ENCODE measurements at places on chromosomes 3 and 15.

- no peak for DNase-seq
Observed at GRCh38 chr15:92048739-92049138, 195.2 kb downstream of the SLCO3A1 start.

DNA sequence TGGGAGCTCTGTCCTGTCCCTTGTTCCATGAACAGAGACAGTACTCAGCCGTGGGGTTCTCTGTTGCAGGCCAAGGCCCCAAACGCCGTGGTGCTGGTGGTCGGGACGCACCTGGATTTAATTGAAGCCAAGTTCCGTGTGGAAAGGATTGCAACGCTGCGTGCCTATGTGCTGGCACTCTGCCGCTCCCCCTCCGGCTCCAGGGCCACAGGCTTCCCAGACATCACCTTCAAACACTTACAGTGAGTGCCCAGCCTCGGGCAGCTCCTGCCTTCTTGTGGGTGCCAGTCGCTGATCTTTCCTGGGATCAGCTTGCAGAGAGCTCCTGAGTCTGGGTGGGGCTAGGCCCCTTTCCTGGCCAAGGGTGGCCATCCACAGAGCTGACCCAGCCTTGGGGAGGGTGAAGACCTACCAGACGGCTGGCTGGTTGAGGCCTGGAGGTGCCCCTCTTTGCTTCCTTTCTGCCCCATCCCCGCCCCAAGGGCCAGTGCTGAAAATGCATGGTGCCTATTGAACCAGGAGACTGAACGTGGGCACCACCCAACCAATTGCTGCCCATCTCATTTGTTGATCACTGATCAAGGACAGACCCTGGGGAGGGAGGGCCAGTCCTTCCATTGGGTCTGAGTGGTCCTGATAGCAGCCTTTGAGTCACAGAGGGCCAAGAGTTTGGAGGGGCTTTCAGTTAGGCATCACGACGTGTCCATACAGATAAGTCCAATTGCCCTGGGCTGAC is 106.9 kb downstream of the LRRK1 start:
- peak; percentile 34 for DNase-seq

DNA sequence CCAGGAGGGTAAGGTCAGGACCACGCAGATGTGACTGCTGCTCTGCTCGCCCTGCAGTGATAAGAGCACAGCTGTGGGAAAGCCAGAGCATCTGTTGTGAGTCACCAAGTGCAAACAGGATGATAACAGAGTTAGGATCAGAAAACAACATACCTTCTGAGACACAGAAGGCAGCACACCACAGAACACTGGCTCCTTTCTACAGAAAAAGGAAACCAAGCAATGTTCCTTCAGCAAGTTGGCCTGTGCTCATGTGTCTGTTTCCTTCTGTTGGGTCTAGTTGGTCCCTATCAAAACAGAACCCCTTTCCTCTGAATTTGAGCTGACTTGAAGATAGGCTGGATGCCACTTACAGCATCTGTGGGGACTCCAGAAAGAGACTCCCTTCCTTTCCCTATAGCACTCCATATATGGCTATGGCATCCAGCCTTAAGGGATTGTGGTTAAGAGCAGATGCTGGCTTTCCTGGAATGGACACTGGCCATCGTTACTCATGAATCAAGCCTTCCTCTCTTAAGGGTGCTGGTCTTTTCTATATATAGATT is 440.7 kb upstream of the THBS1 start:
- DNase-seq, result peak; percentile 95

GRCh38 chr3:173869766-173870165 is 472.2 kb downstream of the NLGN1 start:
- DNase-seq, result no peak

DNA sequence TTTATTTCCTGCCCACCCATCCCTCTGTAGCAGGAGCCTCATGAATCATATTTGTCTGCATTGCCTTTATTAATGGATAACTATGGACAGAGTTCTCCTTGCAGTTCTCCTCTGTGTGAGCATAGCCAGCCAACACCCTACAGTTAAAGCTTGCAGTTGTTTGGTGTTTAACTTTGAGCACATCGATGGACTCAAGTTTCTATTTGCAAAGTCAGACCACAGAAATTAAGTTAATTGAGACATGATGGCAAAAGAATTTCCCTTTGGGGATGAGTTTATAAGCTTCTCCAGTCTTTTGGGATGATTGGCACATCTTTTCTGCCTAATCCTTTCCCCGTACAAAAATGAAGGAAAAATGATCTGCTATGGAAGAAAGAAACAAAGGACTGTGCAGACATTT is 398.9 kb upstream of the THBS1 start:
- no peak for DNase-seq

DNA sequence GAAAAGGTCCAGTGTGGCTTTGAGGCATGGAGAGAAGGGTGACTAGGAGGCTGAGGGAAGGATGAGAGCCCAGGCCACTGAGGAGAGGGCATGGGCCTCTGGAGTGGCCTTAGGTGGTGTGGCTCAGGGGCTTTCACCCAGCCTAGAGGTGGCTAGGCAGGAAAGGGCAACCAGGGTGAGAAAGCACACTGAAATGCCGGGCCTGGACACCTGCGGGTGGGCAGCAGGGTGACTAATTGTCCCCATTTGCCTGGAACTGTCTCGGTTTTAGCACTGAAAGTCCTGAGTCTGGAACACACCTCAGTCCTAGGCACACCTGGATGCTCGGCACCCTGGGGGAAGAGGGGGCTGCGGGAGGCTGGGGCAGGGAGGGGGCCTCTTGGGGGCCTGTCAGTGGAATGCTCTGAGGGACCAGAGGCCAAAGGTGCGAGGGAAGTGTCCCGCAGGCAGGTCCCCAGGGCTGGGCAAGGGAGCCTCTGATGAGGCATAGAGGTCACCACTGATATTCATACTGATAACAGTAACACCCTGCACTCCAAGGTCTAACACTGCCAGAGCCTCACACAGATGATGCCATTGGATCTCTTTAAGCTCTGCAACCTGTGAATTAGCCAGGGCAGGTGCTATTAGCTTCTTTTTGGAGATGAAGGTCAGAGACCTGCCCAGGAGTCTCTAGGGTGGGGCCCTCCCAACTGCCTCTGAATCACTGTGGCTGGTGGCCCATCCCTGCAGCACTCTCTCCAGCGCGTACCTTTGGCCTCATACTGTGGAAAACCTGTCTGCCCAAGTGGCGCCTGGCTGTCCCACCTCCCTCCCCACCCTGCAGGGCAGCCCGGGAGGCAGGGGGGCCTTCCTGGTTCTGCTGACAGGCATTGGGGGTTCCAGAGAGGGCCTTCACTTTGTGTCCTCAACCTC is 3.0 kb upstream of the PHGR1 start:
- no peak for DNase-seq

GRCh38 chr3:120682095-120682681 is at the start of gene HGD:
Gene HGD, minus strand, starts transcription at chr3:120682239. Its CDS starts 128 bp downstream, at chr3:120682111.
- DNase-seq, result no peak

DNA sequence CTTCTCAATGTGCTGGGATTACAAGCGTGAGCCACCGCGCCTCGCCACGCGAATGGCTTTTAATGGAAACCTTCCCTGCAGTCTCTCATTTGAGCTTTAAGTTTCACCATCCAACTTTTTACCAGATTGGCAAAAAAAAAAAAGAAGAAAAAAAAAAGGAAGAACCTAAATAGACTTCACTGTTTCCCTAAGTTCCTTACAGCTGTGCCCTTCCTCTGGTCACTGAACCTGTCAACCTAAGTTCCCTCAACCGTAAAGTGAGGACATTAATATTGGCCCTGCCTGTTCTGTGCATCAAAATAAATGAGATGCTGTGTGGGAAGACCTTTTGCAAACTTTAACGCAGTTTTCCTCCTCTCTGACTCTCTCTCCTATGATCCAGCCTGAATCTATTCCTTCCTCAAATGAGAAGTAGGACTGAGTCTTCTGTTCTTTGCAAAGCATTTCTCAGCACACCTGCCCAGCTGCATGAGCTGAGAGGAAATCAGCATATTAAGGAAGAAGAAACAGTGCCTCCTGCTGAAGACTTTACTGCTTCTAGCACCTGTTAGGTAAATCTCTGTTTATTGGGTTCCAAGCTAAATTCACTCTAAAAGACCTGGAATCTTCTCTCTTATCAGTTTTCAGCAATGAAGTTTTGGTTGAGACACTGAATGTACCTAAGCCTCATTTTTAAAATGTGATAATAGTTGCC is 99.6 kb upstream of the ETV5 start:
- DNase-seq, result no peak

GRCh38 chr3:176514297-176514696 is 683.0 kb downstream of the TBL1XR1 start:
- DNase-seq, result peak; percentile 61

DNA sequence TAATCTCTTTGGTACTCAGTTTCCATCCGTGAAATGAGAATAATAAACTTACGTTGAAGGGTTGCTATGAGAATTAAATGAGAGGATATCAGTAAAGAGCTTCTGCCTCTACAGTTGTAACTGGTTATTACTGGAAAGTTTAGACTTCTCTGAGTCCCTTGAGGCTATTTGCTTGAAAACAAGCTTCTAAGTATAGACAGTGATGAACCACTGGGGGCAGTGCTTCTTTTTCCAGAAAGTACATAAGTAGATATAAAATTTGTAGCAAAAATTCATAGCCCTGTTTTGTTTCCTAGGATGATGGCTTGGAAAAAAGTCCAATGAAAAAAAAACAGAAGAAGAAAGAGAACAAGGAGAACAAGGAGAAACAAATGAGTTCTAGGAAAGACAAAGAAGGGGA is 87.1 kb downstream of the RGMA start:
- no peak for DNase-seq

- peak; percentile 54 for DNase-seq
Observed at GRCh38 chr3:112871735-112872134, 25.1 kb upstream of the CD200R1L start.

DNA sequence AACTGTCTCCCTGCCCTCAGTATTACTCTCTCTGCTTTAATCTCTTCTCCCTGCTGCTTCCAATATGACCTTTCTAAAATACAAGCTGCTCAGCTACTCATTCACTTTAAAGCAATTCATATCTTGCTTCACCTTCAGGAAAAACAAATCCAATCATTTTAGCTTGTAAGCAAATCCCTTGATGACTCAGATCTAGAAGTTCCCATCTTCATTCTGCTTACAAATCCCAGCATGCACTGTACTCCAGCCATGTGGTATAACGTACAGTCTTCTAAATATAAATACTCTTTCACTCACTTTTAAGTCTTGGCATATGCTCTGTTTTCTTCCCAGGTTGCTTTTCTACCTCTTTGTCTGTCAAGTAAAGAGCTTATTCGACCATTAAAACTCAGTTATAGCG is 1009.1 kb upstream of the SEMA6D start:
- DNase-seq, result no peak

- DNase-seq, result no peak
Observed at GRCh38 chr3:51777985-51778384, 1.1 kb downstream of the IQCF6 start.

DNA sequence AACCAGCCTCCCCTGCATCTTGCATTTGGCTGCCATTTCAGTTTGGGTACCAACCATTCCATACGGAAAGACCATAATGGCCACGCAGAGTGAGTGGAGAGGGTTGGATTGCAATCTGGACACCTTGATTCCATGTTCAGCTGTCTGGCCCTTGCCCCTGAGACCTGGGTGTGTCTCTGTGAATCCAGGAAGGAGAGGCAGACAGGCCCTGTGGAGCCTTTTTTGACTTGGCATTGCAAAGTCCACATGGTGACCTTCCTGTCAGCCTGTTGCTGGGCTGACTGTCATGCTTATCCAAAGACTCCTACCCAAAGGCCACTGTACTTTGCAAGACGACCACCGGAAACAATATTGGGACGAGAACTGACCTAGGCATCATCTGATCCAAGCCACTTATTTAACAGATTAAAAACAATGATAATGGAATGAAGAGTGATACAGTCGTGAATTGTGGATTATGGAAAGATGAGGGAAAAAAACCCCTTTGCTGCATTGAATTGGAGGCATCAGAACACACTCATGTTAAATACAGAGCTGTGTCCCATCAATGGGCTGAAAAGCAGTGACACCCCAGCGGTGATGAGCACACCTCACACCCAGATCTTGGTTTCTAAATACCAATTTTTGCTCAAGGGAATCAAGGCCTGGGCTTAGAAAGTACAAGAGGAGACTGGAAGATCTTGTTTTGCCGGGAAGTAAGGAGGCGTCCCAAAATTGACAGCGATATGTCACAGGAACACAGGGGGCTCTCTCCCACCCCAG is 86.0 kb downstream of the LRRK1 start:
- peak; percentile 18 for DNase-seq

GRCh38 chr3:126355251-126355650 is 2.0 kb downstream of the KLF15 start:
- no peak for DNase-seq

- no peak for DNase-seq
Observed at GRCh38 chr3:119468041-119468440, 722 bp upstream of the POGLUT1 start.

- no peak for DNase-seq
Observed at GRCh38 chr15:57824186-57824585, 117.7 kb downstream of the POLR2M start.

All from islet precursor cell (in vitro differentiated cells).